ENCODE measurements at places on chromosomes 3 and 15.
A peak's percentile ranks its signal among the peaks of the same experiment; 100 is the strongest.

- DNase-seq = no peak
Observed at GRCh38 chr3:175477651-175478224, 618.6 kb downstream of the NAALADL2 start.

- DNase-seq = no peak
Observed at GRCh38 chr3:156174229-156174847, 54.0 kb downstream of the KCNAB1 start.

- DNase-seq = no peak
Observed at GRCh38 chr3:160159806-160160205, 65.4 kb upstream of the C3orf80 start.

- DNase-seq = no peak
Observed at GRCh38 chr3:10641760-10642159, 136.4 kb upstream of the ATP2B2 start.

DNA sequence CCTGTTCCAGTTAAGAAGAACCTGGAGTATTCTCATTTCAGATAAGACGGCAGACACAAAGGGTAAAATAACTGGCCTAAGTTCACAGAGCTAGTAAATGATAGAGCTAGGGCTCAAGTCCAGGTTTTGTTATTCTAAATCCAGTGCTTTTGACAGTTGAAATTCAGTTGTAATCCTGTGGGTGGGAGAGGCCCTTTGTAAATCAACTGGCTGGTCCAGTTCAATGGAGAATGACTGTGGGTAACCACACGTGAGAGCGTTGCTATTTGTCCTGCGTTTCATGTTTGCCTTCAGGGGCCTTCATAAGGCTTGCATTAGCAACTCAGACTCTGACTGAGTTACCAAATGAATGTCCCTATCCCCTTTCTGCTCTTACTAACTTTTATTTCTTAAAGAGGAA, 24.2 kb upstream of the CD96 start:
- DNase-seq = no peak

- no peak for DNase-seq
Observed at GRCh38 chr3:134079111-134079547, 49.4 kb upstream of the SLCO2A1 start.

GRCh38 chr15:93088200-93088980, 621 bp downstream of the RGMA start:
- no peak for DNase-seq

GRCh38 chr3:31100519-31100918, 206.1 kb upstream of the GADL1 start:
- no peak for DNase-seq

DNA sequence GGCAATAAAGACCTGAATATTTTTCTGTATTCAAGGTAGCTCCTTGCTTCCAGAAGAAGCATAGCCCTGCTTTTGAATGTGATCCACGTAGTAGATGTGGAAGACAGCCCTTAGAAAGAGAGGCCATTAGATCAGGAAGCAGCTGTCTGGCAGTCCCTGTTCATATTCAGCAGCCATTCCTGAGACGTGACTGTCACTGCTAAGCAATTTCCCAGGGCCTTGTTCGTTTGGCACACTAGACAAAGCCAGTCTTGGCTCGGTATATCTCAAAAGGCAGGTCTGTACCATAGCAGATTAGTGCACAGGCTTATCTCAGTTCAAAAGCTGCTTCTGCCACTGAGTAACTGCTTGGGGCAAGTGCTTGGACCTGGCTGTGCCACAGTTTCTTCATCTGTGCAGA, 287.8 kb upstream of the MCTP2 start:
- DNase-seq = peak; percentile 65

DNA sequence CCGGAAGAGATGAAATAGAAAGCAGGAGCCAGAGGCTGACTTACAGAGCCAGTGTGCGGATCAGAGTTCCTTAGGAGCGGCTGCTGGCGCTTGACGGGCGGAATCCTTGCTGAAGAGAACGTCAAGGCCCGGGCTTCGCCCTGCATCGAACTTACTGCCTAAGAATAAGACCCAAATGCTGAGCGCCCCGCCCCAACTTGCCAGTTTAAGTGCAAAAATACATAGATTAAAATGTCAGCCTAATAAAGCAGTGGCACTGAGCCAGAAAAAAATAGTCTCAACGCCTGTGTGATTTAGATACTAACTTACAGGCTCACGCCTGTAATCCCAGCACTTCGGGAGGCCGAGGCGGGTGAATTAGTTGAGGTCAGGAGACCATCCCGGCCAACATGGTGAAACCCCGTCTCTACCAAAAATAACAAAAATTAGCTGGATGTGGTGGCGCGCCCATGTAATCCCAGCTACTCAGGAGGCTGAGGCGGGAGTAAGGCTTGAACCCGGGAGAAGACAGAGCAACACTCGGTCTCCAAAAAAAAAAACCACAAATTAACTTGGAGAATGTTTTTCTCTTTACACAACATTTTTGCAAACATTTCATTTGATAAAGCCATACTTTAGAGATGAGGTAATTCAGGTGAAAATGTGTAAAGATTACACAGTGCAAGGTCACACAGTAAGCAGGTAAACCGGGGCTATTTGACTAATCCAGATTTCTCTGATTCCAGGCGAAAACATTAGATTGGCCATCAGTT, 1.2 kb upstream of the UBP1 start:
- no peak for DNase-seq

- no peak for DNase-seq
Observed at GRCh38 chr15:59166166-59166565, 40.5 kb upstream of the LDHAL6B start.

Data from spinal cord (tissue), 10 donors.